T-cell (primary cell): ENCODE measurements at places on chromosomes 1 and 21.

GRCh38 chr1:2267051-2267830 lies 39.1 kb downstream of the SKI start:
- no peak for DNase-seq

DNA sequence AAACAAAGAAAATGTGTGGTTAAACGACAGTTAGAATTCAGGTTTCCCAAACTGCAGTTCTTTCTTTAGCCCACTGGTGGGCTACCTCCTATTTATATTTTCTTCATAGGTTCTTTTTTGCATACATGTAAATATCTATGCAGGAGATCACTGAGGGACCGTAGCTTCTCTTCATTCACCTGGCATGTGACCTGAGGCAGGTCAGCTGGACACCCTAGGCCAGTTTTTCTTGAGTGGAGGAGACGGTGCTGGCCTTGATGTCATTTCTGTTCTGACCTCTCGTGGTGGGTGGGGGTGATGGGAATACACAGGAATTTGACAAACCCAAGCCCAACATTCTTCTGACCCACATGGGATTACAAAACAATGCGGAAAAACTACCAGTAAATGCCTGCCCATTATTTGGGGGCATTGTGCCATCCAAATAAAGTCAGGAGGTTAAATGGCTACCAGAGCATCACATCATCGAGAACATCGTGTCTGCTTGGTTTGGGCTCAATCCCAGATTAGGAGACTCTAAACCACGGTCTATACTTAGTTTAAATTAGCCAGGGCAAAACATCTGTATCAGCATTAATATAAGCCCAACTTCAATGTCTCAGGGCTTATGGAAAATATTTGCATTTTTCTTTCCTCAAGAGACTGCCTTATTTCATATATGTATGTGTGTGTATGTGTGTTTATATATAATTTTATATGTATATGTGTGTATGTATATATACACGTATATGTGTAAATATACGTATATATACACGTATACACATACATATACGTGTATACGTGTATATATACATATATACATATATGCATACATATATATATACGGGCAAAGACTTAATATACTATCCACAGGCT lies 7.4 kb upstream of the IRF2BP2 start:
- no peak for DNase-seq

- DNase-seq: no peak
Observed at GRCh38 chr1:26733982-26734381, 38.2 kb downstream of the ARID1A start.

DNA sequence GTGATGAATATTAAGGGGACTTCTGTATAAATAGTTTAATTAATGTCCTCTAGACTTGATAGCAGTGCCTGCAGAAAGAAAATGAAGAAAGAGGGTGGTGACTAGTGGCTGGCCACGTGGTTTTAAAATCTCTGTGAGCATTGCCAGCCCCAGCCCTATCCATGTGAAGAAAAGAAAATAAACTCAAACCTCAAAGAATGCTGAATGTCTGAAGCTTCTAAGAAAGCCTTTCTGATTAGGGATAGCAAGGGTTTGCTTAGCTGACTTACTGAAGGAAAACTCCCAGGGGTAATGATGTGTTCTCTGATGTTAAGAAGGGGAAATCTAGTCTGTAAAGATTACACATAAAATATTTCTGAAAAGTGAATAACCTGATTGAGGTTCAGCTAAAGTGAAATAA lies 31.8 kb downstream of the ADGRL2 start:
- DNase-seq: no peak

- no peak for DNase-seq
Observed at GRCh38 chr1:6260961-6261614, at the start of gene GPR153. Gene GPR153, minus strand, starts transcription at chr1:6261098. Its CDS starts 6,193 bp downstream, at chr1:6254905.

GRCh38 chr1:42931108-42931539 lies 27.5 kb downstream of the SLC2A1 start:
- peak; percentile 56 for DNase-seq

DNA sequence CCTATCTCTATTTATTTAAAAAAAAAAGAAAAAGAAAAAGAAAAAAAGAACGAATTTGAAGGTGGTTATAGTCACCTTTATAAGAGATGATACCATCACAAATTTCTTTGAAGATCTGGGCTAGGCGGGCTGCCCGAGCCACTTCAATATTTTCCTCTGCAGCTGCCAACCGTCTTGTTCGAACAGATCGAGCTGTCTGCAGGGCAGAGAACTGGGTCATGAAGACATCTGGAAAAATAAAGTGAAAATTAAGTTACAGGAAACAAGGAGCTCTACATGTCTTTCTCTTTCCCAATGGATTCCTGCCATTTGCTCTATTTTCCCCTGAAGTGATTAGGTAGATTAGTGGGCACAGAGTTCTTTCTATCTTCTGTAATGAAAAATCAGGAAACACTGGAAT lies 31.9 kb downstream of the RUSC1 start:
- no peak for DNase-seq

- DNase-seq: no peak
Observed at GRCh38 chr1:24540051-24540905, 15.6 kb upstream of the NCMAP start.

- no peak for DNase-seq
Observed at GRCh38 chr1:18110968-18111367, 3.4 kb downstream of the IGSF21 start.

- no peak for DNase-seq
Observed at GRCh38 chr1:183883623-183884022, 78.7 kb downstream of the RGL1 start.

DNA sequence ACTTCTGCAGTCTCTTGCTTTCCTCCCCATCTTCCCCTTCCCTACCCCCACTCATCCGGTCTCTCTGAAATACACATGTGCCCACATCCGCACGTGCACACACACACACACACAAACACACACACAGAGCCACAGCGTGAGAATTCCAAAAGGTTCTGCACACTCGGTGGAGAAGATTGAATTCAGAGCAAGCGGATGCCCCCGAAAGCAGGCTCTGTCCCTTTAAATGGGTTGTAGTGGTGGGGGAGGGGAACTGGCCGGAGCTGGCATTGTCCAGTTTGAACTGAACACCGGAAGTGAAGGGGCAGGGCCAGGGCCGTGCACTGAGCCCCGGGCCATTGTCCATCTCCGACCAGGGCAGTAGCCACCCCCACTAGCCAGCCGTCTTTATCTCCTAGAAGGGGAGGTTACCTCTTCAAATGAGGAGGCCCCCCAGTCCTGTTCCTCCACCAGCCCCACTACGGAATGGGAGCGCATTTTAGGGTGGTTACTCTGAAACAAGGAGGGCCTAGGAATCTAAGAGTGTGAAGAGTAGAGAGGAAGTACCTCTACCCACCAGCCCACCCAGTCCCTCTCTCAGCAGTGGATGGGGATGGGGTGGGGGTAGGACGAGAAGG lies 1.3 kb upstream of the LIN28A start:
- DNase-seq: no peak

DNA sequence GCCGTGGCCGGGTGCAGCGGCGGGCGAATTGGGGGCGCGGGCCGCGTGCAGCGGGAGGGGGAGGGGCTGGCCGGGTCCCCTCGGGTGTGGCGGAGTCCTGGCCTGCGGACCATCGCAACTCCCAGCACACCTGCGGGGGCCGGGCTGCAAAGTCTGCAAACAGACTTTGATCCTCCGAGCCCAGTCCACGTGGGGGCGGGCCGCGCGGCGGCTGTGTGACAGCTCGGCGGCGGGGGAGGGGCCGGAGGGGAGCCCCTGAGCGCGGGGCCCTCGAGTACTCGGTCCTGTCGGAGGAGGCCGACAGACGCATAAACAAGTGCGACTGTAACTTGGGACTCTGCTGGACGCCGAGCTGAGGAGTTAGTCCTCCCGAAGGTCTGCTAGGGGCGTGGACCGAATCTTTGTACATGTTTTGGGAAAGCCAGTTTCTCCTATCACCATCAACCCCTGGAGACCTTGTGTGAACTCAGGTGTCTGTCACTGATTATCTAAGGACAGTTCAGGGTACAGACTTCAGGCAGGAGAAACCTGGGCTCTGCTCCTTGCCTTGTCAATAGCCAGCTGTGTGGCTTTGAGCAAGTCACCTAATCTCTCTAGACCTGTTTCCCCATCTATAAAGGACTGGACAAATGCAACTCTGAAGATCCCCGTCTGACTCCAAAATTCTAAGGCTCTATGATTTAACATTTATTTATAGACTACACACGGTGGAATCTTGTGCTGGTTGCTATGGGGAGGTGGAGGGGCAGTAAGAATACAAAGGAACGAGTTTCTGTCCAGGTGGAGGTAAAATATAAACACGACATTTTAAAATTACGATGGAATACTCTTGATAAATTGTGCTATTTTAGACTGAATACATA lies 710 bp upstream of the SLC30A1 start:
- DNase-seq: no peak

DNA sequence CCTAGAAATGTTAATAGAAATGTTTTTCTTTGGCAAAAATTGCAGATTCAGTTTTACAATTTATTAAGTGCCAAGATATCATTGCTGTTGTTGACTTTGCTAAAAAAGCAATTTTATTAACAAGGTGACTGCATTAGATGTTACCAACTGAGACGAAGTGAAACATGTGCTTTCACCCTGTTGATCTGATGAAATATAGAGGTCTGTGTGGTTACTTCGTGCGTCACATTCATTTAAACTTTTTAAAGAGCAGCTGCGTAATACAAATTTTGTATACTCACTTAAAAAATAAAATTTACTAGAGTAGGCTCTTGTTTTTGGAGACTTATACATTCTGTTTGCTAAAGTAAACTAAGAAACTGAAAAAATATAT lies 465.7 kb downstream of the USP25 start:
- DNase-seq: no peak

DNA sequence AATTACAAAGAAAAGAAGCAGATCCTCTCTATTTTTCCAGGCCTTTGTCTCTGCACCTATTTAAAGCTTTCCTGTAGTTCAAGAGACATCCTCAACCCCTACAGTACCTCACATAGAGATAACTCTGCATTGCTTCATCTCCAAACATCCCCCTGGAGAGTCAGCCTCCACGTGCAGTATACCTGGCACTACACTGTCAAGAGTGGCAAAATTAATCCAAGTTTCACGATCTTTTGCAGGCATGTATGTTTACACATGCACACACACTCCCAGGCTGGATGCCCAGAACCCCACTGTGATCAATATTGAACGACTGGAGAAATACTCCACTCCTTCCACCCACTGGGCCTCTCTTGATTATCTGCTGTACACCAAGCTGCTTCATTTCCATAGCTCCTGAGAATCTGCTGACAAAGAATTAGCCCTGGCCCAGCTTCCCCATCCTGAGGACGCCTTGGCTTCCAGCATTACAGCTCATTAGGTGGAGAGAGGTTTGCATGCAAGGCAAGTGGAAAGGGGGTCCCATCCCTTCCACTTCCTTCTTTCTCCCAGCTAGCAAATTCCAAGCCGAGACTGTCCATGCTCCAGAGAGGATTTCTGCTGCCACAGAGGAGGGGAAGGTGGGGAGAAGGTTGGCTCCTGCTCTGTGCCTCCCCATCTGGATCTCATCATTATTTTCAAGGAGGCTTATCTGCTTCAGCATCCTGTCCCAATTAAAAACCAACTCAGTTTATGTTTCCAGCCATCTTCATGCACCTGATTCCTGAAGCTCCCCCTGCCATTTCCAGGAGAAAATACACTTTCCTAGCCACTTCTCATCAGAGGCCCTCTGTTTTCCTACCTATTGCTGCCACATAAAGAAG lies 66.5 kb upstream of the GOLT1A start:
- no peak for DNase-seq

- no peak for DNase-seq
Observed at GRCh38 chr1:205447457-205448341, 8.1 kb downstream of the BLACAT1 start.

DNA sequence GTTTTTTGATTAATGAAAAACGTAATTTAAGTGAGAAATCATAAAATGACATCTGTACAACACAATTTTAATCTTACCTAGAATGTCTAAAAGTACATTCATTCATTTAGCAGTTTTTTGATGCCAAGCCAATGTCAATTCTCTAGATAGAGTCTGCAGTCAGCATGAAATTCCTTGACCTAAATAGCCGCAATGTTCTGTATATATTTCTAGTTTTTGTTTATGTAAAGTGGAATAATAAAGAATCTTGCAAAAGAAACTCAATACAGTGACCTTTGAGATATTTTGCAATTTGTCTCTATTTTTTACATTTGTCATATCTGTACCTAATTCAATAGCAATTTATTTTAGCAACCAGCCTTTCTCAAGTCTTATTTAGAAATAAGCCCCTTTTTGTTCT lies 176.0 kb downstream of the ATP6V1G3 start:
- DNase-seq: no peak

DNA sequence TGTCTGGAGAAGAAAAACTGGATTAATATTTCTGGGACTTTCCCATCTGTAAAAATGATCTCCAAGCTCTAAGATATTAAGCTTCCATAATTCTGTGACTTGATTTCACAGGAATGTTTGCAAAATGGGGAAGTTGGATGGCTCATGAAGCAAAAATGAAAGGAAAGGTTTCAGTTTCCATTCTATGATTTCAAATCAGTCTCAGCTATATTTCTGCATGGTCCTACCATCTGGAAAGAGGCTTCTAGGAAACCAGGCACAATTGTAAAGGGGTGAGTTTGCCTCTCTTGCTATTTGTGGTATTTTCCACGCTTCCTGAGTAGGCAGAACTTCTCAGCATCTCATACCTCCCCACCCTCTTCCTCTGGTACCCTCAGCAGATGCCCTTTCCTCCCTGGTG lies 22.4 kb upstream of the ACTN2 start:
- DNase-seq: no peak

GRCh38 chr1:43887748-43888147 lies 45.9 kb upstream of the ARTN start:
- DNase-seq: no peak

DNA sequence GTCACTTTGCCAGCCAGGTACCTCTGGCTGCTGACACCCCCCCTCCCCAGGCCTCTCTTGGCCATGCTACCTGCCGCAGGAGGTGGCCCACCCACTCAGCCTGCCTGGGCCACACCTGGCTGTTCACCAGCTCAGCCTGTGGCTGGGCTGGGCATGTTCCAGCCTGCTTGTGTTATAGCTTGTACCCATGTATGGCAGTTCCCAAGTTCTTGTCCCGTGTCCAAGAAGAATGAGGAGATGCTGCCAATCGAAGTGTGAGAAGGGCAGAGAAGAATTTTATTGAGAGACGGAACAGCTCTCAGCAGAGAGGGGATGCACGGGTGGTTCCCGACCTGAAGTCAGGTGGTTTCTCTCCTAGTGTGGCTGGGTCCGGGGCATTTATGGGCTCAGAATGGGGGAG lies 3.9 kb upstream of the MMEL1 start:
- no peak for DNase-seq

DNA sequence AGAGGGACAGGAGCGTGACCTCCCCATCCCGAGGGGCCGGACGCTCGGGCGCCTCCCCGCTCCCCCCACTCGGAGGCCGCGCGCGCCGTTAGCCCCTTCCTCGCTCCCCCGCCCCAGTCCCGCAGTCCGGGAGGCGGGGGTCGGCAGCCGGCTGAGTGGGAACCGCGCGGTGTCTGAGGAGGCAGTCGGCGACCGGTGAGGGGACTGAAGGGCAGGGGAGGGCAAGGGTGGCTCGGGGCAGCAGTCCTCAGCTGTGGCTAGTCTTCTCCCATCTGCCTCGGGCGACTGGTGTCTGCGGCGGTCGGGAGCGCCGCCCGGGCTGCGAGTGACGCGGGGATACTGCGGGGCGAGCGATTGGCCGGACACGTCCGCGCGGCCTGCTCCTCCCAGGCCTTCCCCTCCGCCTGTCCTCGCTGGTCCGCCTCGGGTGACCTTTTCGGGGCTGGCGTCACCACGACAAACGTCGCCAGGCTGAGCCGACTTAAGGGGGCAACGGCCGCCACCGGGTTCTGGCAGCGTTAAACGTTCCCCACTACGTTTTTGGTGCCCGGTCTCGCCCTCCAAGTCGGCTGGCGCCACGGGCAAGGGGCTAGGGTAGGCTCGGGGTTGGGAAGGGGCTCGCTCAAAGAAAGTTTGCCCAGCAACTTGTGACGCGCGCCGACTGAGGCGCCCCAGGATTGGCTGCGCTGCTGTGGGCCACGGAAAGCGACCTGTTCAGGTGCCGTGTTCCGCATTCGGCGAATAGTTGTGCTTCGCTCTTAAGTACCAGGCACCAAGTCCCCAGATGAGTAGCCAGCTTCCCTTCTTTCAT lies 538 bp downstream of the ZNF672 start:
- peak; percentile 84 for DNase-seq
